ENCODE measurements at places on chromosomes 1 and 21. TPM values are rescaled to one million over a fixed set of nuclear protein-coding genes. Genes with fewer than 3 reads are reported as not detected.

The CSF3R gene
- 201 TPM for total RNA-seq

The OPTC gene
- total RNA-seq = not detected

The DPYD gene
- 73.6 TPM for total RNA-seq

The S100A16 gene
- 133 TPM for total RNA-seq

The UBE2U gene
- 0.34 TPM for total RNA-seq

The PTPRU gene
- total RNA-seq = 44.5 TPM

The RASAL2 gene
- 59.0 TPM for total RNA-seq

The AADACL4 gene
- total RNA-seq = not detected

The F3 gene
- total RNA-seq = 52.4 TPM

- no peaks in the 10 kb centered on the region for H3K36me3 ChIP-seq
- H3K27me3 ChIP-seq = no peaks in the 10 kb centered on the region
- H3K4me3 ChIP-seq = no peak overlapping the region
- H3K4me1 ChIP-seq = no peaks in the 10 kb centered on the region
- H3K27ac ChIP-seq = no peak overlapping the region
- DNase-seq = no peak
Measured at GRCh38 chr1:192435704-192436103, 118.9 kb downstream of the RGS21 start.

DNA sequence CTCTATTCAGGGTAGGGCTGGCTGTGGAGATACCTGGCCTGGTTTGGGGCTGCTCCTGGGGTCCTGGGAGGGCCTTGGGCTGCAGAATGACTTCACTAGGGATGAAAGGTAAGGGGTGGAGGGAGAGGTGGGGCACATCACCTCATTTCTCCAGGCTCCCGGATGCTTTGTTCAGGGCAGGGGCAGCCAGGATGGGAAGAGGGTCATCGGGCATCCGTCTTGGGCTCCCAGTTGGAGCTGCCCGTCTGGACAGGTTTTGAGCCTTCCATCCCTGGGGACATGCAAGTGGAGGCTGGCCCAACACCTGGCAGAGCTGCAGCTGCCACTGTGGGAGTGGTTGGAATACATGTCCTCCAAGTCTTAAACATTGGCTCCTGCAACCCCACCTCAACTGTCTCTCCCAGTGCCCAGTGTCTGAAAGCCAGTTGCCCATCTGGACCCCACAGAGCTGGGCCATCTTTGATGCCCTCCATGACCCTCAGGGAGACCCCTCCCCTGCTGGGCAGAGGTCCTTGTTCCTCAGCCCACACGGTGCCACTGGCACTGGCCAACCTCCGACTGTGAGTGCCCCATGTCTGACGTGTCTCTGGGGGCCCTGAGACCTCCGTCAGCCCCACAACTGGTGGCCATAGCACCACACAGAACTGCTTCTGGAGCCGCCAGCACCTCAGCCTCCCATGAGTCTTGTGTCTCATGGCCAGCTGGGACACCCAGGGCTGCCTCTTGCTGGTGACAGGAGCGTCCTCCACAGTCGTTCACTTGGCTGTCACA, 52.8 kb downstream of the TRIM11 start:
- no peak for DNase-seq
- H3K36me3 ChIP-seq = no peaks in the 10 kb centered on the region
- H3K27ac ChIP-seq = no peak overlapping the region
- no peak overlapping the region for H3K4me3 ChIP-seq
- H3K4me1 ChIP-seq = no peaks in the 10 kb centered on the region

GRCh38 chr1:100971021-100971420, 54.6 kb downstream of the DPH5 start:
- peaks cover 34% of the 10 kb centered on the region for H3K36me3 ChIP-seq
- no peak for DNase-seq
- no peaks in the 10 kb centered on the region for H3K27me3 ChIP-seq
- peaks cover 3% of the 10 kb centered on the region for H3K4me1 ChIP-seq
- H3K27ac ChIP-seq = no peak overlapping the region

- no peak overlapping the region for H3K27ac ChIP-seq
- no peaks in the 10 kb centered on the region for H3K4me1 ChIP-seq
- H3K36me3 ChIP-seq = no peaks in the 10 kb centered on the region
- DNase-seq = no peak
- no peaks in the 10 kb centered on the region for H3K27me3 ChIP-seq
- no peak overlapping the region for H3K4me3 ChIP-seq
Measured at GRCh38 chr21:45747802-45748445, 104.4 kb downstream of the PCBP3 start.

DNA sequence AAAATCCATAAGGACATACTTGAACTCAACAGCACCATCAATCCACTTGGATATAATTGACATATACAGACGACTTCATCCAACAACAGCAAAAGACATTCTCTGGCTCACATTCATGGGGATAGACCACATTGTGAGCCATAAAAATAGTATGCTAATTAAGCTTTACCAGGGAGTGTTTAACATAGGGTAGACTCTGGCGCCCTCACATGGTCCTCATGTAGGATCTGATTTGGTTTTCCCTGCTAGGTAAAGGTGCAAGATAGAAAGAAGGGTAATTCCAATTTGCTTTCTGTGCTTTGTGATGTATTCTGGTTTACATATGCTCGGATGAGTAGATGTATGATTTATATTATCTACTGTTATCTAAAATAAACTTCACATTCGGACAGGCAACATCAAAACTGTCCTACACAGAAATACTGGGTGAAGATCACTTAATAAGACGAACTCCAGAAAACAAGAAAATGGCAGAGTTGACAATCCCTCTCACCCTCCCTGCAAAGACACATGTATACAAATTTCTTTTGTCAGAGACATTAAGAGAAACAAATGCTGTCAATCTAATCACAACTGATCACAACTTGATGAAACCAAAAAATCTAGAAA, 27.7 kb downstream of the CR1L start:
- H3K27me3 ChIP-seq = peaks cover 14% of the 10 kb centered on the region
- peaks cover 6% of the 10 kb centered on the region for H3K4me1 ChIP-seq
- DNase-seq = no peak
- no peak overlapping the region for H3K4me3 ChIP-seq

DNA sequence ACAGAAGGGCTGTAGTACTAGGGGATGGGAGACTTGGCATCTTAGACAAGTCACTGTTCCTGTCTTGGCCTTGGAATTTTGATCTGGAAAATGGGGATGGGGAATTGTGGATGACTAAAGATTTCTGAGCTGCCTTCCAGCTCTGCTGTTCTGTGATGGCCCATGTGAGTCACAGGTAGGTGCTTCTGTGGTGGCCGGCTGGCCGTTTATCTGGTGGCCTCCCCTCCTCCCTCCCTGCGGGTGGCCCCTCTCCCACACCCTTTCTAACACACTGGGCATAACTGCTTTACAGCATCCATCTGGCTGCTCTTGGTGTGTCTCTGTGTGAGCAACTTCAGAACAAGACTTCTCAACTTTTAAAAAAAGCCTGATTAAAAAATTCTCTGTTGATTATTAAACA, 35.9 kb downstream of the KCNA2 start:
- H3K36me3 ChIP-seq = no peaks in the 10 kb centered on the region
- no peak overlapping the region for H3K4me3 ChIP-seq
- no peak overlapping the region for H3K27ac ChIP-seq
- no peak for DNase-seq

DNA sequence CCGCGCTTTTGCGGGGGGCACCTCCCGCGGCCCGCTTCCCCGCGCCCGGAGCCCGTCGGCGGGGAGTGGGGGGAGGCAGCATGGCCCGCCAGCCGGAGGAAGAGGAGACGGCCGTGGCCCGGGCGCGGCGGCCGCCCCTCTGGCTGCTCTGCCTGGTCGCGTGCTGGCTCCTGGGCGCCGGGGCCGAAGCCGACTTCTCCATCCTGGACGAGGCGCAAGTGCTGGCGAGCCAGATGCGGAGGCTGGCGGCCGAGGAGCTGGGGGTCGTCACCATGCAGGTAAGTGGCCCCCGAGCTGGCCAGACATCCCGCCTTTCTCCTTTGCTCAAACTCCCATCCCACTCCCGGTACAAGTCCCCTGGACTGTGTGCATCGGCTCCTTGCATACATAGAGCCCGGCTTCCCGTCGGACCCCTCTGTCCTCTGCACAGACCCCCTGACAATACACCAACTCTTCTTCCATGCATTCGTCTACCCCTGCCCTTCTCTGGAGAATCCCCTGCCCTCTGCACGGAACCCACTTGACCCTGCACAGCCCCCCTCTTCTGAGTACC, 812 bp downstream of the CACHD1 start:
- peak overlapping the region; percentile 80 for H3K4me3 ChIP-seq
- DNase-seq = peak; percentile 90
- H3K4me1 ChIP-seq = peaks cover 34% of the 10 kb centered on the region
- H3K36me3 ChIP-seq = no peaks in the 10 kb centered on the region

- DNase-seq = peak; percentile 34
- H3K36me3 ChIP-seq = no peaks in the 10 kb centered on the region
- no peaks in the 10 kb centered on the region for H3K27me3 ChIP-seq
- H3K4me3 ChIP-seq = no peak overlapping the region
Measured at GRCh38 chr1:114353262-114353661, 157.7 kb downstream of the TRIM33 start.

GRCh38 chr1:19483261-19483660, 2.1 kb downstream of the CAPZB start:
- H3K4me3 ChIP-seq = no peak overlapping the region
- H3K27me3 ChIP-seq = no peaks in the 10 kb centered on the region
- peak overlapping the region; percentile 99 for H3K27ac ChIP-seq
- peaks cover 77% of the 10 kb centered on the region for H3K4me1 ChIP-seq
- no peak for DNase-seq

DNA sequence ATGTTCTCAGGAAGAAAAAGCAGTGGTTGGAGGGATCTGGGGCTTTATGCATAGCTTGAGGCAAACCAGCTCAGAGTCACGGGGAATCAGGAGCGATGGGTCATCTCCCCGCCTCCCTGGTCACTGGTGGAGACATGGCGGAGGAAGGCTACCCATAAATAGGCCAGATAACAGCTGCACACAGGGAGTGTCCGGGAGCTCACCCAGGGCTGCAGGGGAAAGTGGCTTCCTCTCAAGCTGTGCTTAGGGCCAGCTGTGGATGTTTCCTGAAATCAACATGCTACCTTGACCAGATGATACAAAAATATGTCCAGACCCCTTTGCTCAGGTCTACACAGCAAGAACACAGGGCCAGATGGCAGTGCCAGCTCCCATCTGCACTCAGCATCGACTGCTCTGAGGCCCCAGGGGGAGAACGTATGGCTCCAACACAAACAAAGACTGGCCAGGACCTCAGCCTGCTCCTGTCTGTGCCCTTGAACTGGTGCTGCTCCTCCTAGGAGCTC, 27.1 kb upstream of the RERE start:
- no peaks in the 10 kb centered on the region for H3K27me3 ChIP-seq
- H3K36me3 ChIP-seq = no peaks in the 10 kb centered on the region
- H3K4me1 ChIP-seq = peaks cover 19% of the 10 kb centered on the region
- H3K27ac ChIP-seq = no peak overlapping the region
- DNase-seq = no peak

DNA sequence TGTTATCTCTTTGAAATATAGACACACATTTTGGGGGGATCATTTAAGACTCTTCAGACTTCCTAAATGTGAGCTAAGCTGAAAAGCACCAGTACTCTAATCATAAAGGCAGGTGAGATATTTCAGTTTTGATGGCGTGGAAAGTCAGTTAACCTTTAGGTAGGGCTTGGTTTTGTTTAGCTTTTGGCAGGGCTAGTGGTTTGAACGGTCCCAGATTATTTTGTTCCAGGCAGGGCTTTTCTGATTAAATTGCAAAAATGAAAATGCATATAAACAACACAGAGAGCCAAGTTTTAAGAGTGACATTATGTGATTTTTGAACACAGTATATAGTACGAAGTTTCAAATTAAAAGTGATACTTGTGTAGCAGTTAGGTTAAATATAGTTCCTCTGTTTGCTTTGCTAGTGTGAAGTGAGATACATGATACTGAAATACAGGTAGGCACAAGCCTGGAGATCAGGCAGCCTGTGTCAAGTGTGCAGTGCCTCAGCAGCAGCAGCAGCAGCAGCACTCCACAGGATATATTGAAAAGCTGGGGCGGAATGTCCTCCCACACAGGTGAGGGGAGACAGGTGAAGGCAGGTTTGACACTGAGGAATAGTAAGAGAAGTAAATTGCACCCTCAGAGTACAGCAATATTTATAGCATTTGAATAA, 47.4 kb downstream of the CAMTA1 start:
- no peaks in the 10 kb centered on the region for H3K27me3 ChIP-seq
- no peaks in the 10 kb centered on the region for H3K4me1 ChIP-seq
- H3K4me3 ChIP-seq = no peak overlapping the region
- DNase-seq = peak; percentile 30

- no peaks in the 10 kb centered on the region for H3K4me1 ChIP-seq
- no peak overlapping the region for H3K4me3 ChIP-seq
- H3K27me3 ChIP-seq = no peaks in the 10 kb centered on the region
- H3K36me3 ChIP-seq = no peaks in the 10 kb centered on the region
- DNase-seq = no peak
- H3K27ac ChIP-seq = no peak overlapping the region
Measured at GRCh38 chr21:25809013-25809412, 74.2 kb downstream of the GABPA start.

DNA sequence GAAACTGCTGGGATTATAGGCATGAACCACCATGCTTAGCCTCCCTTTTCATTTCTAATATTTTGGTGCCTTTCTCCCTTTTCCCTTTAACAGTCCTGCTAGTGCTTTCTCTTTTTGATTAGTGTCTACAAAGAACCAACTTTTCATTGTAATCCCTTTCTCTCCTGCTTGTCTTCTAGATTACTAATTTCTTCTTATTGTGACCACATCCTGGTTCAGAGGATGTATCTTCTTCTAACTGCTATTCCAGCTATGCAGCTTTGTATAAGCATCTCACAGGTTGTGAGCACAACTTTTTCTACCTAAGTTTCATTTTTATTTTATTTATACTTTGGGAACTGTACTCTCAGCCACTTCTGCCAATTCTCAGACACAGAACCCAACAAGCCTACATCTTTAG, 14.7 kb downstream of the ZNF648 start:
- H3K4me1 ChIP-seq = no peaks in the 10 kb centered on the region
- no peak overlapping the region for H3K27ac ChIP-seq
- H3K4me3 ChIP-seq = no peak overlapping the region
- no peak for DNase-seq
- no peaks in the 10 kb centered on the region for H3K27me3 ChIP-seq

GRCh38 chr1:197919346-197920066, 2.3 kb downstream of the LHX9 start:
- no peak overlapping the region for H3K27ac ChIP-seq
- H3K27me3 ChIP-seq = peaks cover 2% of the 10 kb centered on the region
- DNase-seq = no peak
- peaks cover 50% of the 10 kb centered on the region for H3K4me1 ChIP-seq
- no peaks in the 10 kb centered on the region for H3K36me3 ChIP-seq

- no peaks in the 10 kb centered on the region for H3K27me3 ChIP-seq
- H3K36me3 ChIP-seq = peaks cover 29% of the 10 kb centered on the region
- no peak overlapping the region for H3K27ac ChIP-seq
- no peaks in the 10 kb centered on the region for H3K4me1 ChIP-seq
- no peak for DNase-seq
Measured at GRCh38 chr1:235430991-235431390, 63.8 kb downstream of the TBCE start.
